ENCODE measurements at places on chromosomes 12 and 14.

DNA sequence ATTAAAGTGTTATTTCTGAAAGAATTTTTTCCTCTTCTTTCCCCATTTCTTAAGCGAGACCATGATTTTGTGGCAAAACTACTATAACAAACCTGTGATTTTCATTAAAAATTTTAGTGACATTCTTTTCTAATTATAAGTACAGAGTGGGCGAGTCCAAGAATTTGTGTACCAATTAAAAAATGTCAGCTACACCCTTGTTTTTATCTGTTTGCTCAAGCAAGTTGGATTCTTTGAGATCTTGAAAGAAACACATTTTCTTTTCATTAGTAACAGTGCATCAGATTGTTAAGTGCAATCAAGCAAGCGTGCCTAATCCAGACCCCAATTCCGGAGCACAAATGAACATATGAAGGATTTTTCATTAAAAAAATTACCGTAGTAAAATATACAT is 338.8 kb upstream of the DDHD1 start:
- DNase-seq: no peak

GRCh38 chr14:22801716-22802115 is 13.5 kb downstream of the SLC7A7 start:
- DNase-seq: no peak

DNA sequence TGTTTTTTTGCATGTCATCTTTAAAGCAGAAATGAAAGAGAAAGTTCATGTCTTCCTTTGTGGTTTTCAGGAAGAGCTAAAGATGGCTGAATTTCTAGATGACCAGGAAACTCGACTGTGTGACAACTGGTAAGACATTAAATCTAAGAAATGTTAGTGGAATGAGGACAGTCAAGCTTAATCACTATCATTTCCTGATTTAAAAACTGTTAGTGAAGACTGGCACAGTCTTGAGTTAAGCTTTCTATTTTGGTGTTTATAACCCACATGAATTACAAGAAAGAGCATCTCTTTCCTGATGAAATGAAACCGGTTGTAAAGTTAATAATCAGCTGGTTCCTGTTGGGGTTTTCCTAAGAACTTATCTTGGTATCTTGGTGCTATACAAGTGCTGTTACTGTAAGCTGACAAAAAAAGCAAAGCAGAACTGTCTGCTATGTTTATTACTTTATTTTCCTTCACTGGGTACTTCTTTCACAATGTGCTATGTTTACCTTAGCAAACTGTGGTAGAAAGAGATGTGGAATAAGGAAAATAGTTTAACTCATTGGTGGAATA is 5.2 kb downstream of the TRAFD1 start:
- DNase-seq: no peak

GRCh38 chr12:9124383-9125031 is 8.8 kb upstream of the A2M start:
- DNase-seq: no peak

DNA sequence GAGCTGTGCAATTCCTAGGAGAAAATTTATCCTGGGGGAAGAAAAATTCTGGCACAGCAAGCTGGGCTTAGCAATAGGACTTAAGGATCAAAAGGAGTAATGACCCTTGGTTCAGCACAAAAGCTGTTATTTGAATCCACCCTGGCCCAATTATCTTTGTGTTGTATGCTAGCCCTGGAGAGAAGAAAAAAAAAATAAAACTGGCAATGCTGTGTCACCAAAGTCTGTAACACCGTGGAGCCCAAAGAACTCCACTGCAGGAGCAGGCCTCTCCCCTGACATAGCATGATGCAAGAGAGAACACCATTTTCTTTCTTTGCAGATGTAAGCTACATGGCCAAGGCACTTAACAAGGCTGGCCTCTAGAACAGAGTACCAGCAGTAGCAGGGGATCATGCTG is 63.0 kb upstream of the ARHGAP5 start:
- no peak for DNase-seq

- no peak for DNase-seq
Measured at GRCh38 chr14:65622703-65623102, 210.2 kb downstream of the FUT8 start.

DNA sequence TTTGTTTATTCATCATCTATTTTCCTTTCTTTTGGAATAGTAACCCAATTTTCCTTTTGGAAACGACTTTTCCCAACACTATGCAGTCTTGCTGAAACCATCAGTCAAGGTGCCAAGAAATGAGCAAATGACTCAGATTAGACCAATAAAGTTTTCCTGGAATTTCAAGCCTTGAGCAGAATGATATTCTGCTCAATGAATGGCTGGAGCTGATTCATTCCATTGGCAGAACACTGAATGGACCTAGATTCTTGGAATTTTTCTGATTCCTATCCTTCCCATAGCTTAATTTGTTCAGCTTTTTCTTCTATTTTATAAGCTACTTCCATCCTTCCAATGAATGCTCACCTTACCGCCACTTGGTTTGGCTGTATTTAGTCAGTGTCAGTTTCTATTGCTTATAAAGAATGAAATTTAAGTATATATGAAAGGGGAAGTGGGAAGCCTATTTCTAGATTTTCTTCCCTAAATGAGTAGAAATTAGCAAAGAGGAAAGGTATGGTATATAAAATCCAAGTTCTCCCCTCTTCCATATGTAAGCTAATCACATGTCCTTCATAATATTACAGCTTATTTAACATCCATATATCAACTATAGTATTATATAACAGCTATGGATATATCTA is 89.0 kb downstream of the C14orf39 start:
- DNase-seq: no peak

DNA sequence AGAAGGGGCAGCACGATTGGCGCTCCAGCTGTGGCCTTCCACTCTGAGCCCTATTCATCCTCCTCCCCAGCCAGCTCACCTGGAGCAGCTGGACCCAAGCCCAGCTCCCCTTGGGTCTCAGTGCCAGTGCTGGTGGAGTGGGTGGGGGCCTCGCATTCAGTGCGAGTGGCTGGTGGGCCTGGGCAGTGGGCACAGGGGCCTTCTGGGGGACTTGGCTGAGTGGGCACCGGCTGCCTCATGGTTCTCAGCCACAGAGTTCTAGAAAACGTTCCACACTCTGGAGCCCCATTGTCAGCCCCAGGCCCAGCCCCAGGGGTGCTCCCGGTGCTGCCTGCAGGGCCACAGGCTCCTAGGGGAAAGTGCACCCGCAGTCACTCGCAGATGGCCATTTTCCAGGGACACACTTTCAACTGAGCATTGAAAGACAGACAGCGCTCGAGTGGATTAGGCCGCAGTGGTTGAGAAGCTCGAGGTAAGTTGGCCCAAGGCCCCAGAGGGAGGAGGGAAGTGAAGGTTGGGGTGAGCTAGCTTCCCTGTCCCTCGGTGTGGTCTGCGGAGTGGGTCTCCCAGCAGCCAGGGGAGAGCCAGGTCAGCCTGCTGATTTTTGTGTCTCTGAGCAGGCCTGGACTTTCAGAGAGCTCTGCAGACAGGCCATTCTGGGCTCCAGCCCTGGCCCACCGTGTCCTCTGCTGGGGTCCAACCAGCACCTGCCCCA is 3.8 kb downstream of the CLBA1 start:
- no peak for DNase-seq

- no peak for DNase-seq
Measured at GRCh38 chr12:103905730-103906349, 24.4 kb upstream of the HSP90B1 start.

GRCh38 chr14:101559624-101560533 is 1.4 kb upstream of the DIO3 start:
- no peak for DNase-seq

DNA sequence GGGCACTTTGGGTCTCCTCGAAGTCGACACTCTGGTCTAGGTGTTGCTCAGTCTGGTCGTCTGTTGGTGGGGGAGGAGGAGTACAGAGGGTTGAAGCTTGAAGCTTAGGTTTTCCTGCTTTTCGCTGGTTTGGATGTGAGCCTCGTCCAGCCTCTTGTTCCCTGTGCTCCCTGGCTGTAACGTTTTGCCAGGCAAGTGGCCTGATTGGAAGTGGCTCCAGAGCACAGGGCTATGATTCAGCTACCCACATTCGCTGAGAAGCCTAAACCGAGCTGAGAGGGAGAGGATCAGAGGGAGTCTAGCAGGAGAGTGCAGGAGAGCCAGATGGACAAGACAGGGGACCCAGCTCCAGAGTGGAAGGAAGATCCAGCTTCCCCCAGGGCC is 6.1 kb downstream of the HOXC10 start:
- DNase-seq: no peak

DNA sequence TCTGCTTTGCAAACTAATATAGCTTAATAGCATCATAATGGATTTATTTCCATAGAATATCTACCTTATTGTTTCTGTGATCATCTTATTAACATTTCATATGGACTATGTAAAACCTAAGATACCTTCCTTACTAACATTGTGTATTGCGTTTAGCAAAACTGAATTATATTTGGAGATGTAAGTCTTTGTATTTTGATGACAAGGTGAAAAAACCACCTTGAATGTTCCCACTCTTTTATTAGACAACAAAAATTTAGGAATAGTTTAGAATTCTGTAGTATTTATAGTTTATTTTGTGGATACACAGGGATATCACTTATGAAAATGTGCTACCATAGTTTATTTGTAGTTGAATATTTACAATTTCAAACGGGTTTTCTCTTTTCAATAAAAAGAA is 32.0 kb downstream of the RASSF8 start:
- DNase-seq: no peak

DNA sequence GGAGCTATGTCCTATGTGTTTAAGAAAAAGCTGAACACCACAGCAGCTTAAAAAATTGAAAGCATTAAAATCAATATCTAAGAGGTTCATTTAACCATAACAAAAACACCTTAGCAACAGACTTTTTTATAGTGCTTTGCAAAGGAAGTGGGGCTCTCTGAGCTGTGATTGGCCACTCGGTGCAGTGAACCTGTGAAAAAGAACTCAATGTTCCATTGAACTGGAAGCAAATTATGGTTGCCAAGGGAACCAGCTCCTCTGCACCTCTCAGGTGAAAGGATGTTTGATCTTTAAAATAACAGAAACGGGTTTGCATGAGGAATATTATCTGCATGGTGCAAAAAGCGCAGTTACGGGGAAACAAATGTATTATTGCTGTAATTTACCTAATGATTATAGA is 149.4 kb downstream of the SNAPC1 start:
- DNase-seq: no peak

DNA sequence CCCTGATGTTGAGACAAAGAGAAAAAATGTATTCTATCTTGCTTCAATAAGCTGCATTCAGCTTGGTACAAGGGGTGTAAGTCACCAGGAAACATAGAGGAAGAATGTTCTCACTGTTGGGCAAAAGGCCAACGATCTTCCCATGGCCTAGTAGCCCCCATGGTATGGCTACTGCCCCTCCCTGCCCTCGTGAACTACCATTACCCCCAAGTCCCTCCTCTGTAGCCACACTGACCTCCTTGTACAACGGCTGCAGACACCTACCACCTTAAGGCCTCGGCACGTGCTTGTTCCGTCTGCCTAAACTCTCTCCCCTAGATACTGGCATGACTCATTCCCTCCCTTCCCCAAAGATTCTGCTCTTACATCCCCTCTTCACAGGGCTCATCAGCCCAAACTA is 81.9 kb upstream of the ANO2 start:
- DNase-seq: no peak

DNA sequence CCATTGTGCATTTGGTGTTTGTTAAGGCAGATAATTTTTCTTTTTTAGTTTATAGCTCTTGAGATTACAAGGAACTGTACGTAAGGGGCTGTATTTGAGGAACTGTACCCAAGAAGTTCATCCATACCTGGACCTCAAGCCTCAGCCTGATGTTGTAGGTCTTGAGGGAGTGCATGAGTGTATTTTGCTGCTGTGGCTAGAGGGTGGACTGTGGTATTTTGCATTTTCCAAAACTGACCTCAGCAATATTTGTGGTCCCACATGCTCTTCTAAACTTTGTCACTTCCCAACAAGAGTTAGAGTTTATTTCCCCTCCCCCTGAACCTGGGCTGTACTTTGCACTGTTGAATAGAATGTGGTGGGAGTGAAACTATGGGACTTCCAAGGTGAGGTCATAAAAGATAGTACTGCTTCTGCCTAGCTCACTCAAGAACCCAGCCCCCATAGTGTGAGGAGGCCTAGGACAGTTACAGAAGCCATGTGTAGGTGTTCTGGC is 42.2 kb upstream of the FBXO33 start:
- no peak for DNase-seq

DNA sequence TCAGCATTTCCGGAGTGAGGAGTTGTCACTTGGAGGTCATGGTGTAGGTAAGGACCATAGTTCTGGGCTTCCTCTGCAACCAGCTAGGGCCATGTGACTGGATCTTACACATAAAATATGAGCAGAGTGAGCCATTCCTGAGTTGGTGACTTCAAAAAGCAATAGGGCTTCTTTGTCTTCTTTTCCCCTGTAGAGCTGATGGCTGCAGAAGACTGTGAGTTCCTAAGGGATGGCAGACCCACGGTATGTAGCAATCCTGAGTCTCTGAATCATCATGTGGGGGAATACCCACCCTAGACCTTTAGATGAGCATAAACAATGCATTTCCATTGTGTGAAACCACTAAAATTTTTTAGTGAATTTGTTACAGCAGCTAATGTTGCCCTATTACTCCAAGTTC is 151.1 kb upstream of the TBX3 start:
- DNase-seq: no peak

- no peak for DNase-seq
Measured at GRCh38 chr12:60594035-60594711, 998.3 kb downstream of the SLC16A7 start.

GRCh38 chr12:42887657-42888056 is 298.1 kb upstream of the PRICKLE1 start:
- DNase-seq: no peak

DNA sequence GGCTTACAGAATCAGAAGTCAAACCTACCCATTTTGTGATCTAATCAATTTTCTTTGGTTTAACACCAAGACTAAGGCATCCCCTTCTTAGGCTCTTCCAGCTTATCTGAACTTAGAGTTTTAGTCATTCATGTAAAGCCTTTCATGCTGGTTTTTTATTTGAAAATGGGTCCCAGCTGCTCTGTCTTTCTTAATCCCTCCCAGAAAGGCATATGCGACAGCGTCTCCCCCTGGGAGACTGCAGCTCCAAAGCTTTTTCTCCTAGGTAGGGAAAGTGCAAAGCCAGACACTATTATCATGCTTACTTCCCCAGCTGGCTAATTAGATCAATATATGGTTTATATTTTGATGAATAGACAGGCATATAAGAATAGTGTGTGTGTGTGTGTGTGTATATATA is 96.6 kb upstream of the E2F7 start:
- DNase-seq: no peak

GRCh38 chr12:6632026-6632983 is 3.5 kb downstream of the LPAR5 start:
- DNase-seq: no peak

DNA sequence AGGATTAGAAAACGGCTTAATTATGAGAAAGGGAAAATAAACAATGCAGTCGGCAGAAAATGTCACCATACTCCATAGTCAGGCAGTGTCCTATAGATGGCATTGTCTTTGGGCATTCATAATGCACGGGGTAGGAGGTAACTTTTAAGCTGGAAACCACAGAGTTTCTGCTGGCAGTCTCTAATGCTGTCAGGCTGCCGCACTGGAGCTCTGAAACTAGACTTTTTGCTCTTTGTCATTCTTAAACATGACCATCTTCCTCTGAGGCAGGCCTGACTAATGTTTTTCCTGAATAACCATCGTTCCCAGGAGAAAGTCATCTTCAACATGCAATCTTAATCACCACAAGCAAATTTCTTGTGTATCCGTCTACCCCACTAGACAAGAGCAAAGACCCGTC is 108.8 kb downstream of the ETNK1 start:
- no peak for DNase-seq
